Activated T-helper 1 cell treated with anti-CD3 and anti-CD28 coated beads, Interleukin-12 subunit alpha, Interleukin-12 subunit beta, Interleukin-2, Interleukin-4 antibody, amounts not matched to agents 30 ng/mL and 10 ng/mL and 1 ng/mL, durations not matched to agents 14 hours and 24 hours and 36 hours (primary cell): ENCODE measurements at places on chromosomes 5 and 9. TPM values are rescaled to one million over a fixed set of nuclear protein-coding genes. Genes with fewer than 3 reads are reported as not detected.

- no peak for DNase-seq
Measured at GRCh38 chr9:126984969-126985368, 70.4 kb downstream of the RALGPS1 start.

DNA sequence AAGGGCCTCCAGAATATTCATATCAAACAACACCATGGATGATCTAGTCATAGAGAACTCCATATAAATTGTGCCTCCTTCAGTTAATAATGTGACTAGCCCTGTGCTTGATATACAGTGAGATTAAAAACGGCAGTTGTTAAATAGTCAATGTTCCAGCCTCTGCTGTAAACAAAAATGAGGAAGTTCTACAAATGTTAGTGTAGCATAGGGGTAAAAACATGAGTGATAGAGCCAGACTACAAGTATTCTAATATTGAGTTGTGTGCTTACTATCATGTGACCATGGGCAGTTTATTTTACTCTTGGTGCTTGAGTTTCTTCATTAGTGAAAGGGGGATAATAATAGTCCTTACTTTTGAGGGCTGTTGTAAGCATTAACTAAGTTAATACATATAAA lies 43.3 kb upstream of the SLCO6A1 start:
- no peak for DNase-seq

- DNase-seq = no peak
Measured at GRCh38 chr9:110763568-110763967, 95.0 kb downstream of the MUSK start.

GRCh38 chr9:135224921-135225541 lies 137.6 kb downstream of the OLFM1 start:
- DNase-seq = no peak

- no peak for DNase-seq
Measured at GRCh38 chr5:156423597-156423996, 96.6 kb downstream of the SGCD start.

DNA sequence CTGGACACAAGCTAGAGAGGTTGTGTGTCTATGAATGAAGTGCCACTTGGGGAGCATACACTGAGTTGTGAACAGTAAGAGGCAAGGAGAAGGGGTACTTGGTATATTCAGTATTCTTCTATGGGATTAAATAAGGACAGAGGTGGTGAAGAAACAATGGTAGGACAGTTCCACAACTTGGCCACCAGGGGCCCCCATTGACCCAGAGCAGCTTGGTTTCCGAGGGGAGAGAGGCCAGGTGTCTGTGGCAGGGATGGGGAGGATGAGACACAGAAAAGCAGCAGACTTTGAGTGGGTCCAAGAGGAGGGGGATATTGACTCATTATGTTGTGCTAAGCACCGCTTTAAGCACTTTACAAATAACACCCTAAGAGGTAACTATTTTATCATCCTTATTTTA lies 220.6 kb downstream of the MELK start:
- DNase-seq = no peak

DNA sequence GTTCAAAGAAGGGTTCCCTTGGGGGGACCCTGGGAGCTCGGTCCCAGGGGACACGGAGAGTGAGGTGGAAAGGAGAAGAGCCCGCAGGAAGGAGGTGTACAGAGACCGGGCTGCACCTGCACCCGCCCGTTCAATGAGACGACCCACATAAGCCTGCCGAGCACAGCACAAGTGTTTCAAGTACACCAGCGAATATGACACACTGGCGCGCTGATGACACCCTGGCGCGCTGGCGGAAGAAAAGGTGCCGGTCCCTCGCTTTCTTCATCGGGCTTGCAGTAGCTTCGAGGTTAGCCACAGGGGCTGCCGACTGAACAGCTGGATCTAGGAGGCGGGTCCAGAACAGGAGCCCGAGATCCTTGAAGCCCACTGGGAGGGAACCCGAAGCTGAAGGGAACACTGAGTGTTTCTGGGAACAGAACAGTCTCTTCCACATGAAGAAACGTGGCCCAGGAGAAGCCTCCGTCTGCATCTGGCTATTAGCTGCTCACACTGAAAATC lies 1.4 kb downstream of the TBC1D9B start:
- no peak for DNase-seq

DNA sequence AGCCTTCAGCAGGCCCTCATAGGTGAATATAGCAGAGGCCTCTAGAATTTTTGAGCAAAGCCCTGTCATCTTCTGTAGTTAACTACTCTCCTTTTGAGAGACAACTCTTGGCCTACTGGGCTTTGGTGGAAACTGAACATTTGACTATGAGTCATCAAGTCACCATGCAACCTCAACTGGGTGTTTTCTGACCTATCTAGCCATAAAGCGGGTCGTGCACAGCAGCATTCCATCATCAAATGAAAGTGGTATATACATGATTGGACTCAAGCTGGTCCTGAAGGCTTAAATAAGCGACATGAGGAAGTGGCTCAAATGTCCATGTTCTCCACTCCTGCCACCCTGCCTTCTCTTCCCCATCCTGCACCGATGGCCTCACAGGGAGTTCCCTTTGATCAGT lies 1115.5 kb downstream of the TAF11L14 start:
- DNase-seq = no peak

- DNase-seq = no peak
Measured at GRCh38 chr5:14486486-14486885, 95.1 kb upstream of the OTULINL start.

DNA sequence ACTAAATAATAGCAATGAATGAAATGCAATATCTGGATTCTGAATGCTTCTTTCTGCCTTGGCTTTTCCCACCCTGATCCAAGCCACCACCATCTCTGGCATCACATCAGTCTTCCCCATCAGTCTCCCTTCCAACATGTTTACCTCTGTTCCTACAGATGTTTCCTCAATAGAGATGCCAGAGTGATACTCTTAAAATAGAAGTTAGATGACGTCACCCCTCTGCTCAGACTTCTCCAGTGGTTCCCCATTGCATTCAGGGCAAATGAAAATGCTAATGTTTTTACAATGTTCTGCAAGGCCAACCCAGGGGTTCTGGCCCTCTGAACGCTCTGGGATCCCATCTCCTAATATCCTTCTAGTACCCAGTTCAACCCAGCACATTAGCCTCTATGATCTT lies 305.8 kb downstream of the TRIM32 start:
- no peak for DNase-seq

DNA sequence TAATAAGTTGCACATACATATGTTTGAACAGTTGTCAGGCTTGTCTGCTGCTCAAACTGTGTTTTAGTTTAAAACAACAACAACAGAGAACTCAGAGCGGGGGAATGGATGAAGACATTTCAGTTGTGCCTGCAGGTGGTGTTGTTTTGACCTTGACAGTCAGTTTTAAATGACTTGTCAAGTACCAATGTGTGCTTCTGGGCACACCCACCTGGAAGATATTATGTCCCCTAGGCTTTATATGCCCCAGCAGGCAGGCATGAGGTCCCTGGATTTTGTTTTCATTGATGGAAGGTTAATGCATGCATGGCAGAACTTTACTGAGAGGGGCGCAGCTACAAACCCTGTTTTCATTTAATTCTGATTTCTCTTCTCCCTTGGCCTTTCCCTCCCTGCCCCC lies 84.6 kb downstream of the AOPEP start:
- DNase-seq = no peak

DNA sequence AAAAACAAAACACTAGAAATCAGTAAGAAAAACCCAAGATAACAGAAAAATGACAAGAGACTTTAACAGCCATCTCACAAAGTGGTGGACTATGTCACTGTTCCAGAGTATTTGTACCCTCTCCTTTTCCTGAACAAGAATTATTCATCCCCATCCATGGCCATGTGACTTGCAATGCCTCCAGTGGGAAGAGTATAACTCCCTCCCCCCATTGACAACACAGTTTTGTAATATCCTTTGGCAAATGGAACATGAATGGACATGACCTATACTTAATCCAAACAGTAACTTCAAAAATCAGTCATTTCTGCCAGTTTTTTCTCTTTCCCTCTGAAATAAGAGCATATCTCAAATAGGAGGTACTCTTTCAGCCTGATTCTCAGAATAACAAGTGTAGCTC lies 33.9 kb downstream of the PTBP3 start:
- DNase-seq = no peak

GRCh38 chr5:134132372-134133187 lies 18.1 kb downstream of the TCF7 start:
- peak; percentile 74 for DNase-seq

- DNase-seq = no peak
Measured at GRCh38 chr9:109880276-109881169, 100.5 kb downstream of the PALM2AKAP2 start.

- peak; percentile 50 for DNase-seq
Measured at GRCh38 chr5:143023411-143024096, 253.4 kb downstream of the ARHGAP26 start.

- DNase-seq = no peak
Measured at GRCh38 chr9:18404434-18405029, 69.4 kb upstream of the ADAMTSL1 start.

GRCh38 chr9:28699632-28700031 lies 1126.4 kb upstream of the C9orf72 start:
- DNase-seq = no peak

DNA sequence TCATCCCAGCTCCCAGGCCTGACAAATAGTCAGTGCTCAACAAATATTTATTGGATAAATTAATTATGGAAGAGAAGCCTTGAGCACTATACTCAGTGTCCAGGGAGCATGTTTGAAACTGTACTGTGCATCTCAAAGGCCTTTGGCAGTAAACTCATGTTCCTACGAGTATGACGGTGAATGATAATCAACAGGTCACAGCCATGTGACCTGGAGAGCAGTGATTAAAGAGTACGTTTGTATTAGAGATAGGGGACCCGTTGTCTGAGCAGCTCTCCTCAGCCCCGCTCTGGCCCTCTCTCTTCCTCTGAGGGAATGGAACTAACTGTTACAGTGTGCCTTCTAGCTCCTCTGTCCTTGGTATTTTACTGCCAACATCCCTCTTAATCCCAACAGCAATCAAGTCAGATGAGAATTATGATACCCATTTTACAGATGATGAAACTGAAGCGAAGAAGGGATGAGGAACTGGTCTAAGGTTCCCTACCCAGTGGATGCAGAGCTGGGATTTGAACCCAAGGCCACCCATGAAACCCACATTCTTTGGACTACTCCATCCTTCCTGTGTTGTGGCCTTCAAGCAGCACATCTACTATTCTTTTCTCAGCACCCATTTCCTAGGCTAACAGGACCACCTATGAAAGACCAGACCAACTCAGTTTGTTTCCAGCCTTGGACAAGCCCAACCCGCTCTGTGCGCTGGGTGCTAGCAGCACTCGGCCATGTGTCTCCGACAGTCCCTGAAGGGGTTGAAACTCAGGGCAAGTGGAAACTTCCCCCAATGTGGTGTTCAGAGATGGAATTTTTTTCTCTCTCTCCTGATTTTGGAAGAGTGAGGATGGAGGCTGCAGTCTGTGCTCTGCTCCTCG lies 34.9 kb downstream of the SPRY4 start:
- DNase-seq = no peak

DNA sequence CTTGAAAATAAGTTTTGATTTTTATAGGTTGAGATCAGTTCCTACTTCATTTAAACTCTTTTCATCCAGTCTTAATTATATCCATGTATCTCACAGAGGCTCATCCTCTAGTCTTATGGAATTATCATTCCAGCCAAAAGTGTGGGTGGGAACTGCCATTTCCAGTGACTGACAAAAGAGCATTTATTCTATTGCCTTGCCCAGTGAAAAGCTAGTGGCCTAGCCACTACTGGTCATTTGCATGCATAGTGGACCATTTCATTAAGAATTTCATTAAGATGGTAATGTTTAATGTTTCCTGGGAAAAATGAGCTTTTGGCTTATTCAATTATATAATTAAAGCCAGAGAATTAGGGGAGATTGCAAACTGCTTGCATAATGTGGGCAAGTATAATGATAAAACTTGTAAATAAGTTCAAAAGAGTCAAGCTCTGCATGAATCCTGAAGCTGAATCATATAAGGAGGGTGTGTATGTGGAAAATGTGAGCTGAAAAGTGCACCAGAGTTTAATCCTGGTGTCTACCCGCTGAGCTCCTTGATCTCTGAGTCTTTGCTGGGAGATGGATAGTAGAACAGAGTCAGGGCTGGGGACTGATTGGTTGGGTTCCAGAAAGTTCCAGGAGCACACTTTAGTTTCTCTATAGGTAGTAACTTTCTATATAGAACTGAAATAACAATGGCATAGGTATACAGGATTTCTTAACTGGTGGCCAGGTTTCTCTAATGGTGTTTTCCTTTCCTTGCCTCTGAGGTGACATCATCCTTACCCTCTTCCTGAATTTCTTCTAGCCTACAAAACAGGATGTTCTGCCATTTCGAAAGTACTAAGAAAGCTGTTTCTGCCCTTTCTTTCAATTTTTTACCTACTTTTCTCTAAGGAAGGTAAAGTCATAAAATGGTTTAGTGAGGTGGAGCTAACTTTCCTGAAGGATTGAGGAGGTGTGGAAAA lies 78.5 kb downstream of the KIF4B start:
- no peak for DNase-seq

- DNase-seq = no peak
Measured at GRCh38 chr9:89484475-89485404, 13.2 kb downstream of the SEMA4D start.

Gene SH3RF2
- 0.18 TPM in 1 of 2 replicates, not detected in the other for total RNA-seq

Gene LVRN
- total RNA-seq = not detected in 2 replicates

Gene SPATA31C1
- not detected in 2 replicates for total RNA-seq

Gene PCDHA11
- total RNA-seq = not detected in 2 replicates

Gene SLC24A2
- total RNA-seq = not detected in 2 replicates

Gene PCSK1
- not detected in 2 replicates for total RNA-seq

Gene ACTBL2
- not detected in 2 replicates for total RNA-seq

Gene B4GALT1
- 64.4 and 66.5 TPM in 2 replicates for total RNA-seq

Gene RASEF
- not detected in 2 replicates for total RNA-seq

Gene DMRT3
- not detected in 2 replicates for total RNA-seq

Gene GPR151
- not detected in 2 replicates for total RNA-seq

Gene NTNG2
- total RNA-seq = 4.6 and 6.2 TPM in 2 replicates

Gene ENC1
- 2.7 and 3.2 TPM in 2 replicates for total RNA-seq
